ENCODE measurements at places on chromosomes 4 and X. TPM values are rescaled to one million over a fixed set of nuclear protein-coding genes. Genes with fewer than 3 reads are reported as not detected.

DNA sequence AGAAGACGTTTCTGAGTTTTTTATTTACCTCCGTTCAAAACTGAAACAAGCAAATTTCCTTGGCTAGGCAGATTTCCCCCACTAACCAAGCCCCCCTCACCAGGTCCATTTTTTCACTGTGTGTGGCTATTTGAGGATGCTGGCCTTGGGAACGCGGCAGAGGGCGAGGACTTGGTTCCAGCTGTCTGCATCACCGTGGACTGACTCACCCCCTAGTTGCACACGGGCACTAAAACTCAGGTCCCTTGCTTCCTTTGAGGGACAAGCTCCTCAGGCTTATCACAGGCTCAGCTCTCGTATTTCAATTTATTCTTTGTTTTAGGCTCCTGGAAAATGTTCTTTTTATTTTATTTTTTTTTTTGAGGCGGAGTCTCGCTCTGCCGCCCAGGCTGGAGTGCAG is 8.4 kb upstream of the MTNR1A start:
- no peak for DNase-seq

The GRIA3 gene
- 3.1 TPM for total RNA-seq

DNA sequence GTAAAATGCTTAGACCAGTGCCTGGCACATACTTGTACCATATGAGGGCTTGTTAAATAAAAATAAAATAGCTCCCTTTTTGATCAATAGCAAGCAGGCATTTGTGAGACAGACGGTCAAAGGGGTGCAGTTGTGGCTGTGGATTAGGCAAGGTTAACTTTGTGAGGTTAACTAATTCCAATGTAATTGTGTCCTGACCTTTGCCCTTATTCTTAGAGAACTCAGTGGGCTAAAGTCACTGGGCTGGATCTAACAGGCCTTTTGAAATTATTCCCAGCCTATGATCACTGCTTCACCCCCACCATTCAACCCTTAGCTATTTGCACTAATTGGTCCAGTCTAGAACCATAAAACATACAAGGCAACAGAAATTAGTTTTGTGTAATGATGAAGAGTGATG is 166.4 kb downstream of the MID1 start:
- no peak for DNase-seq

- no peak for DNase-seq
Measured at GRCh38 chr4:2126309-2127043, 67.3 kb downstream of the NAT8L start.
